Keratinocyte (primary cell): ENCODE measurements at places on chromosomes 11 and 22.

DNA sequence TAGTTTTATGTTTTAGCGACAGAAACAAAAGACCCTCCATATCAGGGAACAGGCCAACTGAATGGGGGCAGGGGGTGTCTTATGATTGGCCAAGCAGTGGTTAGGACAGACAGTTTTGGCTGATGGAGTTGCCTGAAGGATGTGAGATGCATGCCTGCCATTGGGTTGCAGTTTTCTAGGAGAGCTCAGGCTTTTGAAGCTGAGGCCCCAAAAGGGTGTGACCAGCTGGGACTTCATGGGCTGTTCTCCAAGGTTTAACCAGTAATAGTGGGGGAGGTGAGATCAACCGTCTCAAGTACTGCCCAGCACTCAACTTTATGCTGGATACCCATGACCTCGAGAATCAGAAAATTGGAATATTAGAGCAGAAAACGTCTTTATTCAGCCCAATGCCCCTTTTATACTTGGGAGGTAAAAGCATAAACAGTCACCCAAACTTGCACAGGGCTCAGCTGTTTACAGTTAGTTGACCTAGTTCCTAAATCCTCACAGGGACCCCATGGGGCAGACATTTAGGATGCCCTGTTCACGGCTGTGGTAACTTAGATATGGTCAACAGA is 13.5 kb downstream of the DTX4 start:
- no peaks in the 10 kb centered on the region for H3K36me3 ChIP-seq
- H3K4me3 ChIP-seq: no peak overlapping the region
- no peaks in the 10 kb centered on the region for H3K27me3 ChIP-seq
- no peak for DNase-seq
- no peaks in the 10 kb centered on the region for H3K4me1 ChIP-seq

DNA sequence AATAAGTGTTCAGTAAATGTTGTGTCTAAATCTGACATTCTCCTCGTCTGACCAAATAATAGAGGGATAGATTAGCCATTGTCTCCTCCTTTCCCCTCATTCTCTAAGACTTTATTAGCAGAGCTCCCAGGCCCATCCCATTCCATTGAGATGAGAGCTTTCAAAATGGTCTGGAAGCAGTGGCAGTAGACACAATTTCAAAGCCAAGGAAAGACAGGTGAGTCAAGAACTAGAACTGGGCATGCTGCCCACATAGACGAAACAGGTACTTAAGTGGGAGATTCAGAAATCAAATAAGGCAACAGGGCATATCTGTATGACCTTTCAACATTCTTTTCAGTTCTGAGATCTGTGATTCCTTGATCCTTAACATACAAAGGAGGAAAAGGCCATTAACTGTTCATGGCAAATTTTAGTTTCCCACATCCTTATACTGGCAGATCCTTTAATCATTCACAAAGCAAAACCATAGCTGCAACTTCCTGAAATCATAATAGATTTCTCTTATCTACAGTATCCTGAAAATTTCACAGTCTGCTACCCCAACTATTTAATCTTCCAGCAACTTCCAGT is 96.6 kb upstream of the KCNA4 start:
- H3K4me1 ChIP-seq: no peaks in the 10 kb centered on the region
- no peaks in the 10 kb centered on the region for H3K36me3 ChIP-seq
- no peak overlapping the region for H3K4me3 ChIP-seq
- H3K27ac ChIP-seq: no peak overlapping the region
- H3K27me3 ChIP-seq: no peaks in the 10 kb centered on the region

GRCh38 chr22:29148826-29149225 is 56.9 kb upstream of the EMID1 start:
- no peaks in the 10 kb centered on the region for H3K4me1 ChIP-seq
- H3K27me3 ChIP-seq: no peaks in the 10 kb centered on the region
- H3K36me3 ChIP-seq: no peaks in the 10 kb centered on the region
- no peak overlapping the region for H3K27ac ChIP-seq

GRCh38 chr11:6745018-6745417 is 26.8 kb downstream of the OR2AG2 start:
- H3K27ac ChIP-seq: no peak overlapping the region
- DNase-seq: no peak
- no peaks in the 10 kb centered on the region for H3K36me3 ChIP-seq
- no peaks in the 10 kb centered on the region for H3K4me1 ChIP-seq
- H3K4me3 ChIP-seq: no peak overlapping the region

- H3K4me1 ChIP-seq: no peaks in the 10 kb centered on the region
- no peaks in the 10 kb centered on the region for H3K36me3 ChIP-seq
- no peaks in the 10 kb centered on the region for H3K27me3 ChIP-seq
- H3K27ac ChIP-seq: no peak overlapping the region
These were observed 637.5 kb upstream of the FAT3 start for GRCh38 chr11:91587131-91587530.

GRCh38 chr22:17563936-17564391 is 666 bp downstream of the SLC25A18 start:
- H3K4me1 ChIP-seq: no peaks in the 10 kb centered on the region
- no peak overlapping the region for H3K4me3 ChIP-seq
- H3K27ac ChIP-seq: no peak overlapping the region
- DNase-seq: no peak
- no peaks in the 10 kb centered on the region for H3K27me3 ChIP-seq
